Right ventricle myocardium superior (tissue), 1 donor: ENCODE measurements at places on chromosomes 7 and 10. TPM values are rescaled to one million over a fixed set of nuclear protein-coding genes. Genes with fewer than 3 reads are reported as not detected.

- no peak for DNase-seq
Measured at GRCh38 chr7:80060218-80060806, 74.3 kb upstream of the GNAI1 start.

DNA sequence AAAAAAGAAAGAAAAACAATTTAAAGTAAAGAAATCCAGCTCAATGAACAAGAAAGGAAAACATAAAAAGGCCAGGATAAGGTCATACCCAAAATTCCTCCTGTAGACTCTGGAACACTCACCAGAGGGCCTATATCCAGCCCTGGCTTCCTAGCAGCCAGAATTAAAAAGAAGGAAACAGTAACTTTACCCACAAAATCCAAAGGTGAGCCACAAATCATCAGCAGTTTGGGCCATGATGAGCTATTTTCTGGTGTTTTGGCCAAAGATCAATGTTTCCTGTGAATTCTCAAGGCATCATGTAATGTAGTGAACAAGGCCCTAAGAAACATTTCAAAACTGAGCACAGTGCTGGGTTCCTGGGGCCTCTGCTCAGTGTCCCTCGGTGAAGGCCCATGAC lies 87.8 kb downstream of the LARP4B start:
- DNase-seq = no peak

DNA sequence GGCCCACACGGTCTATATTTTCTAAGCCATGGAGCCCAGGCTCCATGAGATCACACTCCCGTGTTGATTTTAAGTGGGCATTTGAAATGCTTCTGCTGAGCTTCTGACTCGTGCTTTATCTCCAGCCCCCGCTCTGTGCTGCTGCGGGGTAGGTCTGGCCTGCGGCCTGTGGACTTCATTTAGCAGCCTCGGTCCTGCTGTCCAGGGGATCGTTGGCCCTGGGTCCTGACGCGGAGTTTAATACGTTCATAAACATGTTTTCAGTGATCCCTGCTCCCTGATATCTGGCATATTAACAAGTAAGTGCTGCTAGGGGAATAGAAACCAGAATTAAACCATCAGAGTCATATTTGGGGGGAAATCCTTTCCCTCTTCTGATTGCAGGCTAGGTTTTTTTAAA lies 540.3 kb upstream of the MGMT start:
- peak; percentile 73 for DNase-seq

DNA sequence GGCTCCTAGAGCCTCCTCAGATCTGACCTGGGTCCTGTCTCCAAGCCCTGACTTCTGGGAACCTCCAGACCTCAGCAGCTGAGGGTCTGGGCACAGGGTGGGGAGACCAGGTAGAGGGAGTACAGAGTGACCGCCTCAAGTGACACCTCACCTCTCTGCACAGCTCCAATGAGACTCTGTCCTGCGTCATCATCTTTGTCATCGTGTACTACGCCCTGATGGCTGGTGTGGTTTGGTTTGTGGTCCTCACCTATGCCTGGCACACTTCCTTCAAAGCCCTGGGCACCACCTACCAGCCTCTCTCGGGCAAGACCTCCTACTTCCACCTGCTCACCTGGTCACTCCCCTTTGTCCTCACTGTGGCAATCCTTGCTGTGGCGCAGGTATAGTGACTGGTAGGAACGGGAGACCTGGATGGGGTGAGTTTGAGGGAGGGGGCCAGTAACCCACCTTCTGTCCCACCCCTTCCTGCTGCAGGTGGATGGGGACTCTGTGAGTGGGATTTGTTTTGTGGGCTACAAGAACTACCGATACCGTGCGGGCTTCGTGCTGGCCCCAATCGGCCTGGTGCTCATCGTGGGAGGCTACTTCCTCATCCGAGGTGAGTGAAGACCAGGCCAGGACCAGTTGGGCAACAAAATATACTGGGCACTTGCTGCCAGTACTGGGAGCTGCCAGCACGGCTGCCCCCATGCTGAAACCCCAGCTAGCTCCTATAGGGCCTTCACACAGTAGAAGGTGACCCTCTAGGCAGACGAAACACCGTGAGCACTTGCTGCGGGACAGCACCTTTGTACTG lies 17.8 kb downstream of the SMO start:
- no peak for DNase-seq

DNA sequence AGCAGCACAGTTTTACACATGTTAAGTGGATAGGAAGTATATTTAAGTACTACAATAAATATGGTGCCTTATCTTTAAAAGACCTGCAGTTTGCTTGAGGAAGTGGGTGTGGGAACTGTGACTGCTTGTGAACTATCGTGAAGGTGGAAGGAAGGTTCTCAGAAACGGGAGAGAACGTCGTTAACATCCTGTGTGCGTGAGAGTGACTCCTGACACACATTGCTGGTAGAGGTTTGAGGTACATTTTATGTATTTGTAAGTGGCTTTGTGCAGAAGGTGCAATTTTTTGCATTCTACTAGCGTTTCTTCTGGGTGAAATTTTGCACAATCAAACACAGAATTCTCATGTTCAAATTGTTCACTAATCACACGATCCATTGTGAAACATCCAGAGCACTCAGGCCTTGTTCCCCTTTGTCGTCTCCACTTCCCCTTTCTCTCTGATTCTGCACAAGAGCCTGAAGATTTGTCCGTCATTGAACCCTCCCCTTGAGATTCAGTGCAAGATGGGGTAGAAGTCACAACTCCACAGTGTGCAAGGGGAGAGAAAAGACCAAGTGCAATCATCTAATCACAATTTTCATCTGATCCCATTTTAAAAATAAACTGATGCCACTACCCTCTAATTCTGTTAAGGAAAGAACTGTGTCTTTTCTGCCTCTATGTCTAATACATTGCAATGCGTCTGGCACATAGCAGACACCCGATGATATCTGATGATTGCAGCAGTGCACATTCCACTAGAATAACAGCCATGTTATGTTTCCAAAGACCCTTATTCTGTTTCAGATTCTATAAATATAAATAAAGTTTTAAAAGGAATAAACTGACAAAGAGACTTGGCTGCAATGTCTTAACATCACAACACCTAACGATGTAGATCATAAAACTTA lies 279.9 kb downstream of the NEBL start:
- no peak for DNase-seq

DNA sequence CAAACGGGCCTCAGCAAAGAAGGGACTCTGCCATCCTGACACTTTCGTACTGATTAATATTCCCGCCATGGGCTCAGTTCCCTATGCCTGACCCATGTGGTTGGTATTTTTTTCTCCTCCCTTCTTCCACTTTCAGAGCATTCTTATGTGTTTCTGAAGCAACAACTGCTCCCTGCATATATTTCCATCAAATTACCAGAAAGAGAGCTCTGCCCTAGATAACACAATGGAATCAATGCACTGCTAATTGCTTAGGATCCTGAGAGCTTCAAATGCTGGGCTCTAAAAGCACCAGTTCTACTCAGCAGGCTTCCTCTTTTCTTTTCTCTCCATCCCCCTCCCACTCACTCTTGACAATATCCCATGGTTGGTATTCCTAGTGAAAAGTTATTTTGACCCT lies 5.3 kb downstream of the TECTB start:
- DNase-seq = no peak

GRCh38 chr7:67913604-67914003 lies 917.0 kb downstream of the TYW1 start:
- DNase-seq = no peak

DNA sequence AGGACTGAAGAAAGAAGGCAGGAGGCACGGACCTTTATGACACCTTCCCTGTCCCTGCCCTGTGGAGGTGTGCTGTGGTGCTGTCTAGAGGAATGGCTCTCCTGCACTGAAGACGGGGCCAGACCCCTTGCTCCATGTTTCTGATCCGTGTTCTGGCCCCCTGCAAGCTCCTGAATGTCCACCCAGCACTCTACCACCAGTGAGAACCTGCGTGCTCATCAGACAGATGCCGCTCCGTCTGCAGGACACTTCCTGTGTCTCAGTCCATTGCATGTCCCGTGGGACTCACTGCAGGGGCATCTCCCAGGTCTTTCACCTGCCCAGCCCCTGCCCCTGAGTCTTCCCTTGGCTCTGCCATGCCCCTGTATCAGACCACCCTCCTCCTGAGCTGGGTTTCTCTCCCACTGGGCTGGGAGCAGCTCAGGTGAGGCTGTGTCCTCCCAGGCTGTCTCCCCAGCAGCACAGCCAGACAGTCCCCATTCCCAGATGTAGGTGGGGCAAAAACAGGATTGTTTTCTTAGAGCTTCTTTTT lies 278.3 kb upstream of the ZNF32 start:
- no peak for DNase-seq

DNA sequence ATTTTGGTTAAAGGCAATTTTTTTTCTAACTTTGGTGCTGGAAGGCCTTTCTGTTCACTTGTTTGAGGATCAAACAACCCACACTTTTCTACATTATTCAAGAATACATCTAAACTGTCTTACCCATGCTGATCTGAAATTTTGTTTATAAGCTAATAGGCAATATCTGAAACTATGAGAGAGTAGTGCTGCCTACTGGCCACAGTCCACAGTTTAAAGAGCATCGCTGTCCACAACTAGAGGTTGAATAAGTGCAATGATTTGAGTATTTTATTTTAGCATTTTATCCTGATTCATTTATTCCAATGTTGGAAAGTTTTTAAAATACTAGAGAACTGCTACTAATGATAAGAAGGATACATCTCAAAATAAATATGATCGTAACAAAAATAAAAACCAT lies 306.9 kb downstream of the ELMO1 start:
- DNase-seq = no peak

- no peak for DNase-seq
Measured at GRCh38 chr10:100866010-100866409, 46.8 kb upstream of the SLF2 start.

Gene AGAP5
- total RNA-seq = 3.5 TPM

GRCh38 chr10:114246679-114247305 lies 7.7 kb downstream of the VWA2 start:
- DNase-seq = no peak

Gene MCU
- 11.3 TPM for total RNA-seq

DNA sequence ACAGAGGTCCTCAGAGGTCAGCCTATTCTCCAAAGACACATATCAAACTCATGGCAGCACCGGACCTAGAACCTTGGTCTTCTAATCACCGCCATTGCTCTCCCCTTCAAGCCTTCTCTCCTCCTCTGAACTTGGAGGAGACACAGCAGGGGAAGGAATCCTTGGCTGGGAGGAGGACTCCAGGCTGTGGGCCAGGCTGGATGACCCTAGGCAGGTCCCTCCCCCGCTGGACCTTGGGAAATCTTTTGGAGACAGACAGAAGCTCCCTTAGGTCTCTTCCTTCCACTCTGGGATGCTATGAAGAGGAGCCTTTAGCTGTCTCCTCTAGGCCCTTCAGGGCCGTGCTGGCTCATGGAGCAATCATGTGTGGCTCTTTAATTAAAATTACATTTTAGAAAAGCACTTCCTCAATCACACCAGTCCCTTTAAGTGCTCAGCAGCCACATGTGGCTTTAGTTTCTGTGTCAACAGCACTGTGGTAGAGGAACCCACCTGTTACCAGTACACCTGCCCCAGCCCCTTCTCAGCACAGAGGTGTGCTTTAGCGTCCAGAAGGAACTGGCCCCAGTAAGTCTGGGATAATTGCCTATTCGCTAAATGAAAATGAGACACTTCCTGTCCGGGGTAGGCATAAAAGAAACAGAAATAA lies 238.2 kb downstream of the CELF2 start:
- DNase-seq = peak; percentile 67

Gene USP54
- total RNA-seq = 22.5 TPM

Gene ACBD7
- total RNA-seq = not detected

- DNase-seq = no peak
Measured at GRCh38 chr10:130664526-130664925, 528.3 kb downstream of the GLRX3 start.

Gene FGFBP3
- 0.22 TPM for total RNA-seq

GRCh38 chr7:87218796-87219544 lies 562 bp downstream of the TMEM243 start:
- DNase-seq = peak; percentile 82

DNA sequence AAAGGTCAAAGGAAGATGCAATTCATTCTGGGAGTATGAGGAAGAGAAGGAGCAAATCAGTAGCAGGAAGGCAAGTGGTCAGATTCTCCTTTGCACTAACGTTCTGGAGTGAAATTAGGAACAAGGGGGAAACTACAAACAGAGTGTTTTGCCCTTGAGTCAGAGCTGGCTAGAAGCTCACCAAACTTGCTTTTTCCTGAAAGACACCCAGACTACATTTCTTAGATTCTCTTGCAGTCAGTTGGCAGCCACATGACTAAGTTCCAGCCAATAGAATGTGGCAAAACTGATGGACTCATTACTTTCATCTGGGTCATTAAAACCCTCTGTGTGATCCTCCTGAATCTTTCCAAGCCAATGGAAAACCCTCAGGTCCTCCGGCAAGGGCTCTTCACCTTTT lies 18.6 kb upstream of the DLX5 start:
- DNase-seq = no peak

Gene PON1
- total RNA-seq = not detected

GRCh38 chr10:30818010-30818660 lies 188.6 kb upstream of the LYZL2 start:
- peak; percentile 81 for DNase-seq

DNA sequence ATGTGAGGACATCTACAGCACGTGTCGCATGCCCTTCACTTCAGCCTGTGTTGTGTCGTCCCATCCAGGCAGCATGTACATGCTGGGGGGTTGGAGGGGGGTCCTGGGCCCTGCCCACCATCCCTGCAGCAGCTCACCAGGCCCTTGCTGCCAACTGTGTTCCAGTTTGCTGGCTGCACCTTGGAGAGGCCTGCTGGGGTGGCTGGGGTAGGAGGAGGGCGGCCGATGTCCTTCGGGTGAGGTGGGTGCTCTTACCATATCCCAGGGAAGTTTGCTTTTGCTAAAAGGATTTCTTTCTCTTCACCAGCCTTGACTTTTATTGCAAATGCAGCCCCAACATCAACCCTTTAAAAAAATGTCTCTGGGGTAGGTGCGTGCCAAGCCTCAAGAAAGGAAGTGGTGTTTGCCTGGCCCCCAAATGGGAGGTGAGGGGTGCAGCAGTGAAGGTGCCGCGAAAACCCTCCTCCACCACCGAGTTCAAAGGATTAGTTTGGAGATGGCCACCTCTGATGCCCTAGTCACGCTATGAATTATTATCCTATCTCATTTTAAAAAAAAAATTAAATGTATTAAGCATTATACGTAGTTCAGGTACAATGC lies 165.8 kb upstream of the KLF6 start:
- no peak for DNase-seq

GRCh38 chr10:118547282-118547681 lies 48.2 kb downstream of the PRLHR start:
- DNase-seq = no peak

DNA sequence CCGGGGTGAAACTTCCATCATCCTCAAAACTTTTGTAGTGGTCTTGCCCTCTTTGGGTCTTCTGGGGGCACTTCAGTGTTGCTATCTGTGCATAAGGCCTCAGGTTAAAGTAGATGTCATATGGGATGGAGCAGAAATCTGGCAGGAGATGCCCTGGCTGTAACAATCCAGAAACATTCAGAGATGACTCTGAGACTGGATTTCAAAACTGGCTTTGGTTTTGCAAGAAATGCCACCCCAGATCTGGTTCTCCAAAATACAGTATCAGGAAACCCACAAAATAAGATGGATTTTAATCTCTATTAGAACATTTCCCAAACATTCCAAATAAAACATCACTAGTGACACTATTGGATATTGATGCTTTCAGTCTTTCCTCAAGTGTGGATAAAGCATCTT lies 191.5 kb downstream of the REEP3 start:
- DNase-seq = no peak

Gene PLXDC2
- total RNA-seq = 12.2 TPM

GRCh38 chr10:116029826-116030225 lies 243.2 kb downstream of the GFRA1 start:
- DNase-seq = no peak

- DNase-seq = no peak
Measured at GRCh38 chr7:52786174-52786573, 249.3 kb upstream of the POM121L12 start.
